ENCODE measurements at places on chromosomes 5 and 9.

- DNase-seq, result no peak
Measured at GRCh38 chr9:124685217-124685616, 85.9 kb downstream of the NR6A1 start.

DNA sequence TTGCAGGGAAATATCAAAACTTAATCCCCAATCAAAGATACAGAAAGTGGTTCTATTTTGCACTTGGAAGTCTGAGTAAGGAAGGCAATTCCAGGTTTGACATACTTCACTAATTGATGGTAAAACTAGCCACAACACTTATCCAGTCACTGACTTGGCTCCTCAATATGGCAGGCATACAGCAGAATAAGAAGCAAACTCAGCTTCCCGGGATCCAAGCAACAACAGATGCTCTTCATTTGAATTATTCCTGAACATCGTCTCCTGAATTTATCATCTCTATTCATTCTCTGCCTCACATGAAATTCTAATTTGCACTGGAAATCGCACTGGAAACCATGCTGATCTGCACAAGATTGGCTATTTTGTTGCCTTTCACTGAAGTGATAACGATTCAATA lies 629.6 kb downstream of the PRELID2 start:
- DNase-seq, result no peak

GRCh38 chr9:19665146-19665863 lies 123.5 kb downstream of the SLC24A2 start:
- no peak for DNase-seq

DNA sequence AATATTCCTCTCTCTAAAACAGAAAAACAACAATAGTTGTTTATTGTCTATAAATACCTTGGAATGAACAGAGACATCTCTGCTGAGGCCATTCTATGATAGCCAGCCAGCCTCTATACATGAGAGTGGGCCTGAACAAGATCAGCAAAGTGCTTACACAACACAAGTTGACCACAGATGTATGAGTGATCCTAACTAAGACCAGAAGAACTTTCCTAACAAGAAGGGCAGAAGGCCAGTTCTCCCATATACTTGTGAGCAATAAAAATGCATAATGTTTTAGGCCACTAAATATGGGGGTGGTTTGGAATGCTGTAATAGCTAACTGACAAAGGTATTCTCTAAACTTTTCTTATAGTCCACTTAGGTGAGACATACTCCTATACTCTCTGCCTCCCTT lies 345.7 kb downstream of the SPATA31D1 start:
- DNase-seq, result no peak

DNA sequence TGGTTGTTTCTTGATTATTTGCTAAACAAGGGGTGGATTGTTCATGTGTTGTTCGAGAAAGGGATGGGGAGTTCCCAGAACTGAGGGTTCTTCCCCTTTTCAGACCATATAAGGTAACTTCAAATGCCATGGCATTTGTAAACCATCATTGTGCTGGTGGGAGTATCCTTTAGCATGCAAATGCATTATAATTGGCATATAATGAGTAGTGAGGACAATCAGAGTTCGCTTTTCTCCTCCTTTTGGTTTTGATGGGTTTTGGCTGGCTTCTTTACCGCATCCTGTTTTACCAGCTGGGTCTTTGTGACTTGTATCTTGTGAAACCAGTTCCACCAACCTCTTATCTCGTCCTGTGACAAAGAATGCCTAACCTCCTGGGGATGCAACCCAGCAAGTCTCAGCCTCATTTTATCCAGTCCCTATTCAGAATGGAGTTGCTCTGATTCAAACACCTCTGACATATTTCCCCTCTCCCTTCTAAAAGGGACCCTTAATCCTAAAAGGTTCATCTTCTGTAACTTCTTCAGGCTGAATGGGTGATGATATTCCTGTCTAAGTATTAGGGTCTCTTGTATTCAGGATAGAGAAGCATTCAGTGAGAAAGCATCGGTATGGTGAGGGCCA lies 8.7 kb upstream of the FBN2 start:
- no peak for DNase-seq

GRCh38 chr5:122967625-122968024 lies 68.9 kb downstream of the PPIC start:
- DNase-seq, result no peak

DNA sequence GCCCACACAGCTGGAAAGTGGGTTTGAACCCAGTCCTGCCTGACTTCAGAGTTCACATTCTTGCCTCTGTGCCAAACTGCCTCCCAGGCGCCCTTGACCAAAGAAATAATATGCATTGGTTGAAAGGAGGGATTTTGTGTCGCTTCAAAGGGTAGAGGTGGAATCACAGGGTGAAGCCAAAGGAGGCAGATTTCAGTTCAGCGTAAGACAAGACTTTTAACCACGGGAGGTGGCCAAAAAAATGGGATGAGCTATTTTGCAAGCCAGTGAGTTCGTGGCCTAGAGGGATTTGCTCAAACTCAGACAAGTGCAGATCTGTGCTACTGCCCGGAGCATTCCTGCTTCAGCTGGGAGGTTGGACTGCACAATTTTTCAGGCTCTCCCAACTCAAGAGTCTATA lies 57.6 kb upstream of the RANBP3L start:
- no peak for DNase-seq

- DNase-seq, result no peak
Measured at GRCh38 chr5:170491479-170491878, 12.3 kb upstream of the KCNIP1 start.

DNA sequence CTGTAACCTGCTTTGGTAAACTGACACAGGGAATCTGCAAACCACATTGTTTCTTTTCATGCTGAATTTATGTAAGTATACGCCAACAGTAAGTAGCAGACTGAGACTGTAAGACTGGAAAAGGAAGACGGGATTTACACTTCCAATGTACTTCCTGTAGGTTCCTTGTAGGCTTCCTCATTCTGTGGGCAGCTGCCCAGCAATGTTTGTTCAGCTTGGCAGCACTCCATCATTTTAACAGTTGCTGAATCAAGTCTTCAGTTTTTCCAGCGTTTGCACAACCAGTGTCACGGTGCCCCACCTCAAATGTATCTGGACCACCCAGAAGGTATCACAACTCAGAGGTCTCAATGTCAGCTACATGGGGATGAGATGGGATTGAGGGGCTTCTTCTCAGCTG lies 232.6 kb downstream of the PRDM9 start:
- no peak for DNase-seq

- DNase-seq, result no peak
Measured at GRCh38 chr9:2395814-2396612, 225.6 kb upstream of the VLDLR start.

- no peak for DNase-seq
Measured at GRCh38 chr5:14258840-14259239, 115.7 kb downstream of the TRIO start.

DNA sequence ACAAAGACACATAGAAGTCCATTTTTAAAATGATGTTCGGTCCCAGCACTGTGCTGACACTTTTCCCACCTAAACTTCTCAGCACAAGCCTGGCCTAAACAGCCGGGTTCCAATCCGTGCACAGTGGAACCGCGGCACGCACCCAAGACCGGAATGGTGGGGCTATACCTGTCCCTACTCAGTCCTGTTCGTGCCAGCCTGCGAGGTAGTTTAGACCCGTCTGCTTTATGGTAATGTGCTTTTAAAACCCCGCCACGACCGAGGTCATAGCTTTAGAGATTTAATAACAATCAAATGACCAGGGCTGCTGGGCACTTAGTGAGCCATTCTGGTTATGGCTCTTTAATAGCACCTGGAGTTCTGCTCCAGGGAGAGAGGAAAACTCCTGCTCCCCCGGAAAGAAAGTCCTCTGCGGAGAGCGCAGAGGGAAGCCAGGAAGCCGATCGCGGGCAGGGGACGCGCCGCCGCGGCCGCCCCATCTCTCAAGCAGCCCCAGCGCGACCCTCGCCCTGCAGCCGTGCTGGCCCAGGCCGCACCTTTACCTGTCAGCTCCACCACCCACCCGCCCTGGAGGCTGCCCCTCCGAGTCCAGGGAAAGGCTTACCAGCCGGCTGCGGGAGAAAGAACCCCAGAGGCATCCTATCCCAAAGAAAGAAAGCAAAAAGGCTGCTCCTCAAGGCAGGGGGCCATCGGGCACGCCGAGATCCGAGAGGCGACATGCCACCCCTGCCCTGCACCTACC lies 511 bp downstream of the ARL15 start:
- DNase-seq, result no peak

GRCh38 chr5:602466-603035 lies 9.6 kb upstream of the CEP72 start:
- DNase-seq, result no peak

DNA sequence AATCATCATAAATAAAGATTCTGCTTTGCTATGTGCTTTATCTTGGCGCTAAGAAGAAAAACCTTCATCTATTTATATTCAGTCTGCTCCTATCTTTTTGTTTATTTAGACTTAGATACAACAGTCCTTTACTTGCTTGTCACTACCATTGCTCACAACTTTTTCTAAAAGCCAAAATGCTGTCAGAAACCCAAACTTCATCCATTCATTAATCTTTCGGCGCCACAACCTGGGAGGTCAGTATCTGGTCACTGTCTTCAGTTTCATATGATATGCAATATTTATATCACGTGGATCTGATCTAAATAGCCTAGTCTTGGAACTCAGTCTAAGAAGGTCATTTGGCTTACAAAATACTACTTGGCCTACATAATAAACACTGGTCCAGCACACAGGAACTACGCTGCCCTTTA lies 159.3 kb upstream of the TARS1 start:
- DNase-seq, result no peak

GRCh38 chr5:65835191-65835590 lies 91.2 kb upstream of the ERBIN start:
- DNase-seq, result no peak

- DNase-seq, result no peak
Measured at GRCh38 chr9:68492806-68493205, 47.9 kb downstream of the TMEM252 start.

- no peak for DNase-seq
Measured at GRCh38 chr5:143462431-143462830, 58.9 kb upstream of the NR3C1 start.

- DNase-seq, result no peak
Measured at GRCh38 chr5:130455175-130455574, 550.9 kb downstream of the CHSY3 start.

DNA sequence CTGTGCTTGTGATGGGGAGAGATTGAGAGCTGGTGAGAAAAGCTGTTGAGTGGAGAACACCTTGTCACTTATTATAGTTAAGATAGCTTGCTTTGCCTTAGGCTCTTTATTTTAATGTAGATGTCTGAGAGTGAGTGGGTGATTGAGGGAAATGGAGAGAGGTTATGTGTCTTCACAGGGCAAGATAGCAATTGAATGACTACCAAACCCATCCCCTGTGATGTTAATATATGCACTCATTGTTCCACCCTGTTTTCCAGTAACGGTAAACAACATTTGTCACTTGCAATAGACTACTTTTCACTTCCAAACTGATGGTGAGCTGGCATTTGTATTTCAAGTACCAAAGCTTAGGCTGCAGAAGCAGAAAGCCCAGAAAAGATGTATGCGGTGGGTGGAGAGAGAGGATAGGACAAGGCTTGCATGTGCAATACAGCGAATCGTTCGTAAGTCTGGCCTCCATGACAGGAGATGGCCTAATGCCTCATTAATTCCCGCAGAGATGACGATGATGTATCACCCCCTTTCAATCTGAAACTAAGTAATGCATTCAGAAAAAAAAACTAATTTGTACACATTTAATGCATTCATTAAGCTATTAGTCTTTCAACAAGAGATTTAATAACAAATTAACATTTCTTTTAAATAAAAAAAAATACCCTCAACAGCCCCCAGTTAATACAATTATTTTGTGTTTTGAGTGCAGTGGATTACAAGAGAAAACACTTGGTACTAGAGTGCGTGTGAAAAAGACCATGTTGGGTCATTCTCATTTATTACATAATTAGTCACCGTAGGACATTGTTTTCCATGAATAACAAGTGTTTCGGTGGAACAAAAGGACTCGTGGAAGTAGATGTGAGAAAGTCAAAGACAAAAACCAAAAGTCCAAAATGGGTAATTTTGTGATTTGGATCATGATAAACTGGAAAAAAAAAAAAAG lies 699.0 kb downstream of the BRINP1 start:
- no peak for DNase-seq

DNA sequence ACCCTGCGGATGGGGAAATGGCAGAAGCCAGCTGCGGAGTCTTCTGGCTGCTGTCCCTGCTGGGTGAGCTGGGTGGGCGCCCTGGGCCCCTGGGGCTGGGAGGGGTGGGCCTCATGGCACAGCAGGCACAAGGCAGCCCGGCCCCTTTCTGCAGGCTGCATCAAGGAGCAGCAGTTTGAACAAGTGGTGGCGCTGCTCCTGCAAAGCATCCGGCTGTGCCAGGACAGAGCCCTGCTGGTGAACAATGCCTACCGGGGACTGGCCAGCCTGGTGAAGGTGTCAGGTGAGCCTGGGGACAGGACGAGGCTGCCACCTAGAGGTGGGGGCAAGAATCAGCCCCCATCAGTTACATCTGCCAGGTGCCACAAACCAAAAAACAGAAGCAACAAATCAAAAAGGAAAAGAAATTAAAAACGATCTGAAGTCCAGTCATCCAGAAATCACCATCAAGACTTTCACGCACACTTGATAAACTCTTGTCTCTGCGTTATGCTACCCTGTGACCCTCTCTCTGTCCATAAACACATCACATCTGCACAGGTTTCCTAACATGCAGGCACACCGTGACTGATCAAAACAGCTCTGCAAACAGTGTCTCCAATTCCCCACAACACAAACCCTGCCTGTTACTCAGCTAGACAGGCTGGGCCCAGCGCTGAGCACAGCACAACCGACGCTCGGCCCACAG lies 13.9 kb downstream of the REXO4 start:
- peak; percentile 46 for DNase-seq

DNA sequence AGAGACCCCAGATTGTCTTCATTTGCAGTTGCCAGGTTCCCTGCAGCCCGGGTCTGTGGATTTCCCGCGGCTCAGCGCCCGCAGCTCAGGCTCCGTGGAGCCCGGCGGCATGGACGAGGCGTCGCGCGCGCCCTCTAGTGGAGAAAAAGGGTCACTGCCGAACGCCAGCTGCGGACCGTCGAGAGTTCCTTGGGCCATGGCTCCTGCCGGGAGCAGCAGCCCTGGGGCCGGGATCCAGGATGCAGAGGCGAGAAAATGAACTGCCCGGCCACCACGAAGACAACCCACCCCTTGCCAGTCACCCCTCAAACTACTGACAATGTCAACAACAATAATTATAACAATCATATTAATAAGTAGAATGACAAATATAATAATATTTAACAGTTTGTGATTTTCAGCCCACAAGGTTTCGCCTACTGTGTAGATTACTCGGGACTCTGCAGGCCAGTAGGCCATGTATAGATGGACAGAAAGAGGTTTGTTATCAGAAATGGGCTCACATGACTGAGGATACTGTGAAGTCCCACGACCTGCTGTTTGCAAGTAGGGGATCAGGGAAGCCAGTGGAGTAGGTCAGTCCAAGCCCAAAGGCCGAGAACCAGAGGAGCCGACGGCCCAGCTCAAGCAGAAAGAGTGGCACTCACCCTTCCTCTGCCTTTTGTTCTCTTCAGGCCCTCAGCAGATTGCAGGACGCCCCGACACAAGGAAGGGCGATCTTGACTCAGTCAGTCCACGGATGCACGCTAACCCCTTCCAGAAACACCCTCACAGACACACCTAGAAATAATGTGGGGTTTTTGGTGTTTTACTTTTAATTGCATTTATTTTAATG lies 43.1 kb downstream of the BOD1 start:
- DNase-seq, result peak; percentile 33

DNA sequence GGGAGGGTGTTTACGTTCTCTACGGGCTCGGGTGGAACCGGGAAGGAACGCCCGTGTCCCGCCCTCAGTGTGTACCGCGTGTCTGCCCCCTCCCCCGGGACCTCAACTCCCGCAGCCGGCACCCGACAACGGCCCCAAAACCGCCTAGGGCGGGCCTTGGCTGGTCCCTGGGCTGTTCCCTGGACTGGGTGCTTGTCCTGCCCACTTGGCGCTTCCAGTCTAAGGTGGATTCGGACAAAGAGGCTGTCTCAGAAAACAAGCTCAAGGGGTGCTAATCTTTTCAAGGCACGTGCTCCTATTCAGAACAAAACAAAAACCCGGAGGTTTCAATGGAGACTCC lies 379 bp upstream of the CLK4 start:
- DNase-seq, result no peak
